ENCODE measurements at places on chromosomes 5 and 9.

GRCh38 chr9:34419716-34420504, 38.5 kb downstream of the FAM219A start:
- DNase-seq, result no peak

DNA sequence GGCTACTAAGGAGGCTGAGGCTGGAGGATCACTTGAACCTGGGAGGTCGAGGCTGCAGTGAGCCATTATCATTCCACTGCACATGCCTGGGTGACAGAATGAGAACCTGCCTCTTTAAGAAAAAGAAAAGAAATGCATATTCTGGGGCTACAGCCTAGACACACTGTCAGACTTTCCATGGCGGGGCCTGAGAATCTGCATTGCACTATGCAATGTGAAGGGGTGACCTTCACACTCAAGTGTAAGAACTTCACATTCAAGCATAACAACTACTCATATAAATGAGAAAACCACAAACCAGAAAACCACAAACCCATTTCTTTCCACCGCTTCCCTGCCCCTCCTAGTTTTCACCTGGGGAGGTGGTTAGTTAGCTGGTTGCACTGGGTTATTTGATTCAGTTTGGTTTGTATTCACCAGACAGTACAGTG, 18.0 kb upstream of the FBP2 start:
- no peak for DNase-seq

- DNase-seq, result no peak
These were observed 1.7 kb downstream of the DNAJC25 start for GRCh38 chr9:111632695-111633388.

DNA sequence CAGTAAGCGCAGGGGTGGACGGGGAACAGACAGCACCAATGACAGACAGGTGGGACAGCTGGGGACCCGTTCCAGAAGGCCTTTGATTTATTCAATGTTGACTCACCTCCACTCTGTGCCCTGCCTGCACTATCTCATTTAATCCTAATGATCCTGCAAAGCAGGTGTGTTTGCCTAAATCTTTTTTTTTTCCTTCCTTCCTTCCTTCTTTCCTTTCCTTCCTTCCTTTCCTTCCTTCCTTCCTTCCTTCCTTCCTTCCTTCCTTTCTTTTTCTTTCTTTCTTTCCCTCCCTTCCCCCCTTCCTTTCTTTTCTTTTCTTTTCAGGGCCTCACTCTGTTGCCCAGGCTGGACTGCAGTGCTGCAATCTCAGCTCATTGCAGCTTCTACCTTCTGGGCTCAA, 17.1 kb upstream of the CORO2A start:
- no peak for DNase-seq

- peak; percentile 60 for DNase-seq
These were observed 1.1 kb downstream of the MAMDC2 start for GRCh38 chr9:70044490-70045307.

- DNase-seq, result no peak
These were observed 360.0 kb downstream of the GLIS3 start for GRCh38 chr9:3939820-3940219.

DNA sequence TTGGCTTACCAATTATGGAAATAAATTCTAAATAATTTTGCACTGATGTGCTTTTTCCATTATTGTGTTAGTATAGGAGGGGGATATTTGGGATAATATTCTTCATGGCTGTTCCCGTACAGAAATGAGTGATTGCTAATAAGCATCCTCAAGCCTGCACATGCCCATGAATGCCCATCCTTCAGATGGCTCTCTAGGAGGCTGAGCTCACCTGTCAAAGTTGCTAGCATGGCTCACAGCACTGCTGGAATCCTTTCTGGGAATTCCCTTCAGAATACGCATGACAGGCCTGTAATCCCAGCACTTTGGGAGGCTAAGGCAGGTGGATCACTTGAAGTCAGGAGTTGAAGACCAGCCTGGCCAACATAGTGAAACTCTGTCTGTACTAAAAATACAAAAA, 124.1 kb downstream of the NXNL2 start:
- DNase-seq, result no peak
